ENCODE measurements at places on chromosomes 12 and 14. TPM values are rescaled to one million over a fixed set of nuclear protein-coding genes. Genes with fewer than 3 reads are reported as not detected.

DNA sequence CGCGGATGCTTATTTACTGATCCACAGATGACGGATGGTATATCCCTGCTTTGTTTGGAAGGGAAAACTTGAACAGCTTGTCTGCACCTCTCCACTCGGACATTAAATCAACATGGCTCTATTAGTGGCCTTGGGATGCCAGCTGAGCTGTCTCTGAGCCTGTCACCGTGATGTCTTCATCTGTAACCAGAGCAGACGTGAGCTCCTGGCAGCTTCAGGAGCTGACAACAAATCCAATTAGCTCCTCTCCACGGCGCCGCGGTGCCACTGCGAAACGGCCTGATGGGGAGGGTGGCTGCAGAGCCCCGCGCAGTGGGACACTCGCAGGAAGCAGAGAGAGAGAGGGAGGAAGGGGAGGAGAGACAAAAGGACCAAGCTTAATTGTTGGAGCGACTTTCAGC, 112.3 kb downstream of the PAPOLA start:
- H3K27me3 ChIP-seq: no peaks in the 10 kb centered on the region
- no peak for DNase-seq
- H3K4me3 ChIP-seq: no peak overlapping the region
- no peaks in the 10 kb centered on the region for H3K36me3 ChIP-seq

DNA sequence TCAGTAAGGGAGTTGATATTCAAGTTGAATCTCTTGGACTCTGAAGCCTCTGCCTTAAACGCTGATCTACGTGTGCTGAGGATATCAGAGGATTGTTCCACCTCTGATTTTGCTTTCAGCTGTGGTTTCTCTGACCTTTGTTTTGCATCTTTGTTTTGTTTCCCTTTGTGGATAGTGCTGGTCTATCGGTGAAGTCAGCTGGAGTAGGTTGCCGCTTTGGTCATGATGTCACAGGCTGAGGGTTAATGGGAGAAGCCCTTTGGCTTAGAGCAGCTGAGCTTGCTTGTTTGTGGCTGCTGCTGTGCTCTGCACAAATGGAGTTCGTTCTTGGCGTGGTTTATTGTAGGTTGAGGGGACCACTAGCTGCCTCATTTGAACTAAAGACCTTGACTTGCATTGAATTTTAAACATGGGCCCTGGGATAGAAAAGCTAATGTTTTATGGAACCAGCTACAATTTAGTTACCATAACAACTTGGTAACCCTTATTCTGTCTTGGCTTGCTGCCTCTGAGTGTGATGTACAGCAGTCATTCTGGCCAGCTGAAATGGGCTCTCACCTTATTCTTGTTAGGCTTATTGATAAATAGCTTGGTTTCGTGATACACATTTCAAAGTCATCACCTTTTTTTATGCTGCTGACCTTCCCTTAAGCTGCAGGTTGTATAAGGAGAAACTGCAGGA, 284.5 kb upstream of the E2F7 start:
- no peaks in the 10 kb centered on the region for H3K27me3 ChIP-seq
- no peaks in the 10 kb centered on the region for H3K36me3 ChIP-seq
- H3K4me3 ChIP-seq: no peak overlapping the region

SLC17A8 gene
- 0.28 TPM for polyA plus RNA-seq

- peaks cover 12% of the 10 kb centered on the region for H3K4me1 ChIP-seq
- no peak overlapping the region for H3K4me3 ChIP-seq
- H3K36me3 ChIP-seq: no peaks in the 10 kb centered on the region
- DNase-seq: no peak
- H3K27me3 ChIP-seq: no peaks in the 10 kb centered on the region
- no peak overlapping the region for H3K27ac ChIP-seq
These were observed 1.7 kb upstream of the PA2G4 start for GRCh38 chr12:56102683-56103065.

DNA sequence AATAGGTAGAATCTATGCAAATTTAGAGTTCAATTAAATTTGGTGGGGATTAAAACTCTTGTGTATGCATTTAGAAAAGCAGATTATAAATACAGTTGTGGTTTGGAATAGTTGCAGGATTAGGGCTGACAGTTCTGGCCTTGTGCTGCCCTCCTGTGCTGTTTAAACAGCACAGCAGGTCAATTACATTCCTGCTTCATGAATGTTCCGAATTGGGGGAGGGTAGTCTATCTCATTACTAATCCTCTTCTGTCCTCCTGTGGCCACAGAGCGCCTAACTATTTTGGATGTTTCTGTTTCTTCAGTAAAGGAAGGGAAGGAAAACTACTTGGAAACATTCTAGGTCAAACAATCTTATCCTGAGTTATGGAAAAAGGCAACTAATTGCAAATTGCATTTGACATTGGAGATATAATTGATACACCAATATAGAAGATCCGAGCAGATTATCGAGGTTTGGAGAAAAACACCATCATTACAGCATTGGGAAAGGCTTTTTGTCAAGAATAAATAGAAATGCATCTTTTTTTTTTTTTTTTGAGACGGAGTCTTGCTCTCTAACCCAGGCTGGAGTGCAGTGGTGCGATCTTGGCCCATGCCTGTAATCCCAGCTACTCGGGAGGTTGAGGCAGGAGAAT, 8.7 kb upstream of the GPR19 start:
- peak; percentile 84 for DNase-seq
- no peaks in the 10 kb centered on the region for H3K27me3 ChIP-seq
- H3K4me1 ChIP-seq: peaks cover 6% of the 10 kb centered on the region
- no peak overlapping the region for H3K4me3 ChIP-seq
- no peak overlapping the region for H3K27ac ChIP-seq

- H3K4me3 ChIP-seq: no peak overlapping the region
- DNase-seq: no peak
- no peaks in the 10 kb centered on the region for H3K4me1 ChIP-seq
These were observed 159.1 kb downstream of the PHETA1 start for GRCh38 chr12:111209811-111210210.

TMEM52B gene
- polyA plus RNA-seq: 0.76 TPM

SLC5A8 gene
- 0.40 TPM for polyA plus RNA-seq

PPP4R3A gene
- 106 TPM for polyA plus RNA-seq

GRCh38 chr12:52675301-52675701, 4.9 kb downstream of the KRT1 start:
- DNase-seq: no peak
- no peak overlapping the region for H3K4me3 ChIP-seq
- no peaks in the 10 kb centered on the region for H3K36me3 ChIP-seq
- H3K4me1 ChIP-seq: no peaks in the 10 kb centered on the region

WNT1 gene
- 0.62 TPM for polyA plus RNA-seq

DNA sequence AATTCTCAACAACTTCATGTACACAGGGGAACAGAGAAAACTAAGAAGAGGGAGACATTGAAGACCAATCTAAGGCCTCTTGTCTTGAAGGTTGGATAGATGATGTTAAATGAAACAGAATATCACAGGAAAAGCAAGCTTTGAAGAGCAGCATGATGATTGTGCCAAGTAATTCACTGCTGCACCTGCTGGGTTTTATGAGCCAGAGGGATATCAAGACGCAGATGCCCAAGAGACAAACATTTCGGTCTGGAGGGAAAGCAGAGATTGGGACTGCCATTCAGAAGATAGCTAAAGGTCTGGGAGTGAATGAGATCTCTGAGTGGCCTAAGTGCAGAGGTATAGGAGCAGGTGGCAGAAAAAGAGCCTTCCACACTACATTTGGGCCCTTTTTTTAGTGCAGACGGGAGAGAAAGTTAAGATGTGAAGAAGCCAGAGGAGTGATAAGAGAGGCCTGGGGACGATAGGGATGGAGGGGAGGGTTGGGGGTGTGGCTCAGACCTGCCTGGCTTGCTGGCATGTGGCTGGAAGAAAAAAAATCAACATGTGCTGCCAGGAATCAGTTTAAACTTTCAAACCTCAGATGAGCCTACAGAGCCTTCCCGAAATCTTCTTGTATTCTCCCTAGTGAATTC, 200.6 kb downstream of the AEBP2 start:
- H3K4me3 ChIP-seq: no peak overlapping the region
- no peak overlapping the region for H3K27ac ChIP-seq
- H3K36me3 ChIP-seq: no peaks in the 10 kb centered on the region
- no peaks in the 10 kb centered on the region for H3K27me3 ChIP-seq
- no peaks in the 10 kb centered on the region for H3K4me1 ChIP-seq
- DNase-seq: no peak

Measured in testis (tissue), 5 donors.